Stimulated activated CD4-positive, alpha-beta T cell treated with anti-CD3 and anti-CD28 coated beads, TNF-alpha, amount 100 ng/mL, for 1 hour (primary cell): ENCODE measurements at places on chromosomes 2 and 18.

DNA sequence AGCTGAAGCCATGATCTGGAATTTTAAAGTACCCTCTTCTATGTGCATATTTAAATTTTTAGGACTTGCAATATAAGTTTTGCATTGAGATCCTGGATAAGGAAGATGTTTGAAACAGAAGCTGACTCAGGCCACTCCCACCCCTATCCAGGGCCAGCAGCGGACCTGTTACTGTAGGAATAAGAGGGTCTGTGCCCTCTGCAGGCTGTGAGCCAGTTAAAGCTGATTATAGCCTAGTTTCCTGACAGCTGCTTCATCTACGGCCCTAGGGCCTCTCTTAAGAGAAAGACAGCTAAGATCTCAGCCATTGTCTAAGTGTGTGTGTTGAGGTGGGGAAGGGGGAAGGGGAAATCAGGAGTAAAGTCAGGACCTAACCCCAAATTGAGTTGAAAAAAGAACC is 234.0 kb downstream of the HAUS1 start:
- no peak for DNase-seq

DNA sequence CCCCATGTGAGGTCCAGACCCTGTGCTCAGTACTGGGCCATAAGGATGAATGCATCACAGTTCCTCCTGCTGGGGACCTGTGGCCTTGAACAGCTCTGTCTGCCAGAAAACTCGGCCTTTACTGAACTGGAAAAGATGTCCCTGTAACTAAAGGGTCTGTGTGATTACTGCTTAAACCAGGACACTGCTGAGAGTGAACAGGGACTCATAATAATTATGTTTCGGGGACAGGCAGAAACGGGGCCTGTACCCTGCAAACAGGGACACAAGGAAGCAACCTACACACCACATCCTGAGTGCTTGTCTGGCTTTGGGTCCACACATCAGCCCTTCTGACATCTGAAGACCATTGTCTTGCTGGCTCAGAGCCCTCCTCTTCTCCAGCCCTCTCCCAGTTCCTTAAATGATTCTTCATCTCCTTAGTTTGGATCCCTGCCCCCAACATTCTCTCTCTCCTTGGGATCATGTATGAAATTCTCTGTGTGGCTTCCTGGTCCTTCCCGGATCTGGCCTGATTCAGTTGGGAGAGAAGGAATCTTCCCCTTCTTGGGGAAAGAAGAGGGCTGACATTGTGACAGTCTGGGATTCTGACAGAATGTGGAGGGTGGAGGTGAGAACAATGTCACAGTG is 248.0 kb downstream of the MYCN start:
- no peak for DNase-seq

DNA sequence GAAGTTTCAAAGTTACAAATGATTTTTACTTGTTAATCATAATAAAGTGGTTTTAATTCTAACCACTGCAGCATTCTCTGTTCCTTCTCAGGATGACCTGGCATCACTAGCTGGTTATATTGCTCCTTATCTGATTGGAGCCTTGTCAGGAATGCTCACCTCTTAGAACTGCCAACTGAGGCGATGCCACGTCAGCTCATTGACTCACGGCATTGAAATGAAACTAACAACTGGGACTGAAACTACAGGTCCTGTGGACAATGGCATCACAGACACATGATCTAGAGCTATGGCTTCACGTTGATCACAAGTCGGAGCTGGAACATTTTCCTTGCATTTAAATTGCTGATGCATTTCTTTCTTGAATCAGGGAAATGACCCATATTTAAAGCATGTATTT is 54.9 kb upstream of the MAP2 start:
- DNase-seq = no peak

DNA sequence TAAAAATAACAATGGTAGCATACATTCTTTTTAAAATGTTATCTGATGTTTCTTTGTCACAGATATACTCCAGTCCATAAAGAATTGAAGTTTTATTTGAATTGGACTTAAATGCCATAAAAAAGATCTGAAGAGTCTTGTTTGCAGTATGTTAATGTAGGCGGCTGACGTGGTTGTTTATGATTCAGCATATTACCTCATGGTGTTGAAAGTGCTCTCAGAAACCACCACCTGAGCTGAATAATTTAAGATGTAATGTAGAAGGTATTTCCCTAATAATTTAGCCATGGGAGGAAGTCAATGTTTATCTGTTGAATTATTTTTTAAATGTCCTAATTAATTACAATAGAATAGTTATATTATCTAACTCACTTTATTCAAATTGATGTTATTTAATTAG is 58.6 kb upstream of the CHN1 start:
- DNase-seq = no peak

- DNase-seq = no peak
Observed at GRCh38 chr18:67023059-67023458, 419.2 kb upstream of the CDH19 start.

DNA sequence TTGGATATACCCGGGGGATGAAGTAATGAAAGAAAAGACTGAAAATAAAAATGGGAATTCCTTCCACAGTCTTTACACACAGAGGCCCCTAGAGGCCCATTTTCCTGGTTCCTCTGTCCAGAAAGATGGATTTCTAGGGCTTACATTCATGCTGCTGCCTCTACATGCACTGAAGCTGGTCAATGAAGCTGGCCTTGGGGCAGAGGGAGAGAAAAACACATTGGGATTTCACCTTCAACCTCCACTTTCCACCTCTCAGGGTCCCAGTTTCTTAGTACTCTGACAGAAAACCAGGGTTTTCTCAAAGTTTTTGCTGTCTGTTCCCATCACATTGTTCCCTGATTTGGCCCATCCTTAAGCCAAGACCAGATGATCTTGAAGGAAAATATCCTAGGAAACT is 154.6 kb upstream of the ZSWIM2 start:
- DNase-seq = no peak

DNA sequence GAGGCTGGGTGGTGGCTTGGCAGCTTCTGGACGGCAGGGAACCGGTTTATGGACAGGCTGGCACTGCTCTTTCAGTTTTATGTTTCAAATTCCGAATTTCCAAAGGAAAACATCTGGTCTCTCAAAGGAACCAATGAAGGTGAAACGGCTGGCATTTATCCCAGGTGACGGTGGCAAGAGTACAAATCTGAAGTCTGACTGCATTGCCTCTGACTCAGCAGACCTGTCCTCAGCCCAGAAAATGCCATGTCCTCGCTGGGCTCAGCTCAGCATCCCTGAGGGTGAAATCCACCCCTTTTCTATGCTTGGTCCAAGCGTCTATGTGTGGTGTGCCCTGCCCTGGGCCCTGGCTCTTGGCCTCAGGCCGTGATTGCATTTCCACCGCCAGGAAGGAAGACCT is 38.1 kb downstream of the NAPG start:
- no peak for DNase-seq
